ENCODE measurements at places on chromosomes 11 and 22.

DNA sequence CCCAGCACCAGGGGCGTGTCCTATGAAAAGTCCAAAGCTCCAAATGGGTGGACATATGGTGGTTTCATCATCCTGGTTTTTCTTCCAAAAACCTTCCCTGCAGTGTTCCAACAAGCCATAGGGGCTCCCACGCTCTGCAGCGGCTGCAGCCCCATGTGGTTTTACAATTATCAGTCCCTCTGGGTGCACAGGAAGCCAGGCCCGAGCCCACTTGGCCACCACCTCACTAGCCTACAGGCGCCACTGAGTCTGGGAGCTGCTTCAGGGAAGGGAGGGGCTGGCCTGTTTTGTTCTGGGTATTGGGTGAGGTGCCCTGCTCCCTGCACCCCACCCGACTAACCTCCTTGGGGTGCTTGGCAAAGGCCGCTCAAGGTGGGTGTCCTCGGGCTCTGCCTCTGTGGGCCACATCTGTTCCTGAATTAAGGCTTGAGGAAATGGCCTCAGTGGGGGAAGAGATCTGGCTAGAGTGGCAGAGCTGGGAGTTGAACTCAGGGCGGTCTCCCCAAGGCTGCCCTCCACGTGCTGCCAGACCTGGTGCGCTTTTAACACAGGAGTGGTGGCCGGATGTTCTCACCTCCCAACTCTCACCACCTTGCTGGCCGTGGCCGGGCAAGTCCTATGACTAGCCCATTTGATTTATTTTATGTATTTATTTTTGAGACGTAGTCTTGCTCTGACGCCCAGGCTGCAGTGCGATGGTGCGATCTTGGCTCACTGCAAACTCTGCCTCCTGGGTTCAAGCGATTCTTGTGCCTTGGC is 5.3 kb upstream of the CDC42BPG start:
- no peak for DNase-seq

GRCh38 chr22:49642331-49642730 is 185.3 kb downstream of the BRD1 start:
- DNase-seq, result no peak

GRCh38 chr11:20017320-20017719 is 143.0 kb downstream of the DBX1 start:
- DNase-seq, result no peak

GRCh38 chr22:44440224-44441160 is 57.5 kb downstream of the RTL6 start:
- DNase-seq, result no peak

- no peak for DNase-seq
Measured at GRCh38 chr11:58003591-58003990, 20.1 kb upstream of the OR9Q1 start.

GRCh38 chr11:70298243-70298915 is 27.9 kb downstream of the PPFIA1 start:
- no peak for DNase-seq

GRCh38 chr11:89660234-89660633 is 49.9 kb upstream of the TRIM77 start:
- DNase-seq, result no peak
